ENCODE measurements at places on chromosomes 11 and 22.

- DNase-seq, result peak; percentile 80
Observed at GRCh38 chr11:45259592-45259991, 26.5 kb downstream of the SYT13 start.

GRCh38 chr11:19091366-19091765 is 25.6 kb upstream of the ZDHHC13 start:
- no peak for DNase-seq

DNA sequence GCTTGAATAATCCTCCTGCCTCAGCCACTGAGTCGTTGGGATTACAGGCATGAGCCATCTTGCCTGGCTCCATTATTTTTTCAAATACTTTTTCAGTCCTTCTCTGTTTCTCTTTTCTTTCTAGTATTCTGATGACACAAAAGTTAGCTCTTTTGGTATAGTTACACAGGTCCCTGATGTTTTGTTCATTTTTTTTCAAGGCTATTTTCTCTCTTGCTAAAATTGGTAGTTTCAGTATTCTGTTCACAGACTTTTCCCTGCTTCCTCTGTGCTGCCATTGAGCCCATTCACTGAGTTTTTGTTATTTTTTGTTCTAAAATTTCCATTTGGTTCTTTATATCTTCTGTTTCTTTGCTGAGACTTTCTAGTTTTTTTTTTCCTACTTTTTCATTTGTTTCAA is 166.5 kb downstream of the UVRAG start:
- DNase-seq, result no peak

DNA sequence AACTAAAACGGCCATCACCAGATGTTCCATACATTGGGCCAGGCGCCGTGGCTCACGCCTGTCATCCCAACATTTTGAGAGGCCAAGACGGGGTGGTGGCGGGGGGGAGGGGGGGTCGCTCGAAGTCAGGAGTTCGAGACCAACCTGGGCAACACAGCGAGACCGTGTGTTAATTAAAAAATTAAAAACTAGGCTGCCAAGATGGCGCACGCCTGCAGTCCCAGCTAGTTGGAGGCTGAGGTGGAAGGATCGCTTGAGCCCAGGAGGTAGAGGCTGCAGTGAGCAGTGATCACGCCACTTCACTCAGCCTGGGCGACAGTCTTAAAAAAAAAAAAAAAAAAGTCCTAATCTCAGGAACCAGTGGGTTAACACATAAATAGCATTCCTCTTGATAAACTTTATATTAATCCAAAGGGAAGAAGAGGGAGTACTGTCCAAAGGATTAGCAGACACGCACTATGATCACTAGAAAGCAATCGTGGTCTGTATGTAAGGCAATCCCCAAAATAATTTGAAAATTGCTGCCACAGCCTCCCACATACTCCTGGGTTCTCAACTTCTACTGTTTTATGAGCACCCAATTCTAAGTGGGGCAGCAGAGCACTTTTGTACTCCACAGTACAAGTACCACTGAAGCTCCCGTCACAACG is 604 bp downstream of the PUS3 start:
- no peak for DNase-seq

DNA sequence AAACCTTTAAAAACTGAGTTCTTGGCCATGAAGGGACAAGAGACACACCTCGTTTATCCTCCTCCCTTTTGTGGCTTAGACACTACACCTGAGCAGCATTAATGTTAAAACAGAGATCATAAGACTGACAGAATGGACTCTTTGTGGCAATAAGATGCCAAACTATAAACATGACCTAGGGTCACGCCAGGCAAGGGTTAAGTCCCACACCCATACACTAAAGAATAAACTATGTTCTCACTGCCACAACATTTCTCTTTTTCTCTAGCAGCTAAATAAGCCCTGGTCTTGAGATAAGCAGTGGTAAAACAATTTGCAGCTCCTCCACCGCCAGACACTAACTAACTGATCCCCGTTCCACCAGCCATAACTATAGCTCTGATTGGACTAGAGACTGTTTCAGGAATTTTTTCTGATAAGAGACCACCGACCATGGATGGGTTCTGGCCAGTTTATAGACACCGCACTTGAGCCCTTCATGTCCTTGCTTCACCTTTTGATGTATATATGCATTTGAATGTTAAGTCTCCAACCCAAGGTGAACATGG is 4.9 kb upstream of the SLCO2B1 start:
- no peak for DNase-seq

GRCh38 chr11:120713296-120713695 is 201.7 kb downstream of the GRIK4 start:
- DNase-seq, result no peak

GRCh38 chr11:20127671-20128527 is 32.4 kb downstream of the DBX1 start:
- peak; percentile 61 for DNase-seq

DNA sequence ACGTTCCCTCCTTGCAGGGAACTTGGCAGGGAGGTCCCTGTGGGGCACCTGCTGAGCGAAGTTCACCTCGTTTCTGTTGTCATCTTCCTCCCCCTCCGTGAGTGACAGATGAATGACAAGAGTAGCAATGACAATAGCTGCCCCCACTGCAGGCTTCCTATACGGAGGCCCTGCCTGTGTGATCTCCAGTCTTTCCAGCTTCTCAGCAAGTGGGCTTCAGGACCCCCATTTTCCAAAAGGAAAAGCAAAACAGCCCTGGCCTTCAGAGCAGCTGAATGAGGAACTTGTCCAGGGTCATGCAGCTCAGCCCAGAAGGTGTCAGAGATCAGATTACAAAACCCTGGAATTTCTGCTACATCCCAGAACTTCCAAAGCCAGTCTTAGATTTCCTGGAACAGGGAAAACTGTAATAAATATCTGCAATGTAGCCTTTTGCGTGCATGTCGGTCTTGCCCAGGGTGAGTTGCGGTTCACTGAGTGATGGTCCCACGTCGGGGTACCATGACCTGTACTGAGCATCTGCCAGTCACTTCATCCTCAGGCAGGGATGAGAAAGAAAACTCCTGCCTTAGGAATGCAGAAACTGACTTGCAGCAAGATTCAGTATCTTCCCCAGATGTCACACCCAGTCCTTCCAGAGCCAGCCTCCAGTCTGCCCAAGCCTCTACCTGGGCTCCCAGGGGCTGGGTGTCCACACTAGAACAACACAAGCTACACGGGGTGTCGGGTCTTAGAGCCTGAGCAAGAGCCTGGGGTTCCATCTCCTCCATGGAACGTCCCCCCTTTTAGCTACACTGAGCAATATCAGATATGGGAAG is 1457.0 kb downstream of the BRD1 start:
- no peak for DNase-seq

DNA sequence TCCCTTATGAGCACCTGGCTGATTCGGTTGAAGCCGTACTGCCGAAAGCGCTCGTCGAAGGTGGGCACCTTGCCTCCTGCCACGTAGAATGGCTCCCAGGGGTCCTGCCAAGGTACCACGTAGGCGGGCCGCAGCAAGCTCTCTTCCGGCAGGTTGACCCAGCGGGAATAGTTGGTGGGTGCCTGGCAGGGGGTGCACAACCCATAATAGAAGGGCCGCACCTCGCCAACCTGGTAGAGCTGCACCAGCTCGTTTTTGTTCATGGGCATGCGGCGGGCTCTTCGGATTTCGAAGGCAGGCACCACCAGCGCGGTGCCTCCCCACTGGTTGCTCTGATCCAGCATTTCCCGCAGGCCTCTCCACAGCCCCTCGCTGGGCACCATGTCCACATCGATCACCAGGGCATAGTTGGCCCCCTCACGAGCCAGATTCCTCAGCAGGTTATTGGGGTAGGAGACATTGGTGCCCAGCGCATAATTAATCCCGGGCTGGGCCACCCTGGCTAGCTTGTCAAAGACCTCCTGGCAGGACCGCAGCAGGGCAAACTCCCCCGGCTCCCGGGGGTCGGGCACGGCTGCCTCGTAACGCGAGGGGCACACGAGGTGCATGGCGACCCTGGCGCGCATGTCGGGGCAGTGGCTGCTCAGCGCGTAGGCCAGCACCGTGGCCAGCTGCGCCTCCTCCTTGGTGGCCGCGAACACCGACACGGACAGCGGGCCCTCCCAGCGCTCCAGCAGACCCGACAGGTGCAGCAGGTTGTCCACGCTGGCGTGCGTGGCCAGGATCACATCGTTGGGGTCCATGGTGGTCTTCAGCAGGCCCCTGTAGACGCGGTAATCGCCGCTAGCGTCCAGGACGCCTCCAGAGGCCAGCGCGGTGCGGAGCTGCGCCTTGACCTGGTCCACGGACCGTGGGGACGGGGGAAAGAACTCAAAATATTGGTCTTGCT is 679 bp downstream of the B4GAT1 start:
- no peak for DNase-seq

DNA sequence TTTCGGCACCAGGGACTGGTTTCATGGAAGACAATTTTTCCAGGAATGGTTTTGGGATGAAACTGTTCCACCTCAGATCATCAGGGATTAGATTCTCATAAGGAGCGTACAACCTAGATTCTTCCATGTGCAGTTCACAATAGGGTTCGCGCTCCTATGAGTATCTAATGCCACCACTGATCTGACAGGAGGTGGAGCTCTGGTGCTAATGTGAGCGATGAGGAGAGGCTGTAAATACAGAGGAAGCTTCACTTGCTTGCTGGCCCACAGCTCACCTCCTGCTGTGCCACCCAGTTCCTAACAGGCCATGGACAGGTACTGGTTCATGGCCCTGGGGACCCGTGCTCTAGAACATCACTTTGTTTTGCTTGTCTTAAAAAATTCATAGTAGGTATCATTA is 41.8 kb upstream of the AMPD3 start:
- DNase-seq, result peak; percentile 59

DNA sequence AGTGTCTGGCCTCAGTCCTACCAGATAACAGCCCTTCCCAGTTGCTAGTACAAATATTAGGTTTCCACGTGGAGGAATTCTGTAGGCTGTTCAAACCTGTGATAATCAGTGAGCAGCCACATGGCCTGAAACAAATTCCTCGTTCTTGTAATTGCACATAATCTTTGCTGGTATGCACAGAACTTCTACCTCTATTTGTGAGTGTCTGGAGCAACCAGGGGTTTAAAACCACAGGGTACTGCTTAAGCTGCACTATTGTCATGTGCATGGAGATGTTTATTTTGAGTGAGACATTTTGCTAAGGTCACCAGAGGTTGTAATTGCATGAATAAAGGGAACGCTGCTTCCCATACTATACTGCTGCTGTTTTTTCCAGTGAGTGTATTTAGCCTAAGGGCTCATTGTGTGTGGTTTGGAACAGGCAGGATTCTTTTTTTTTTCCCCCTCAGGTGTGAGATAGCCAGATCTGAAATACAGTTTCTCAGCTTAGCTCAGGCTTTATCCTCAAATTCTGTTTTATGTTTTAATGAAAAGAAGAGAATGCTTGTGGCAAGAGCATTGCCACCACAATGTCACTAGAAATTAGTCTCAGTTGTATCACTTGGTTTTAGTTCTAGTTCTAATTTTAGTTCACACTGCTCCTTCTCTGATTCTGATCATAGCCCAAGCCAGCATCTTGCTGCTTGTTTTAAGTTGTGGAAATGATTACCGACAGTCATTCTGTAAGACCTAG is 60.5 kb downstream of the CYB5R2 start:
- no peak for DNase-seq

- DNase-seq, result no peak
Observed at GRCh38 chr11:29333993-29334775, 682.6 kb downstream of the KCNA4 start.

DNA sequence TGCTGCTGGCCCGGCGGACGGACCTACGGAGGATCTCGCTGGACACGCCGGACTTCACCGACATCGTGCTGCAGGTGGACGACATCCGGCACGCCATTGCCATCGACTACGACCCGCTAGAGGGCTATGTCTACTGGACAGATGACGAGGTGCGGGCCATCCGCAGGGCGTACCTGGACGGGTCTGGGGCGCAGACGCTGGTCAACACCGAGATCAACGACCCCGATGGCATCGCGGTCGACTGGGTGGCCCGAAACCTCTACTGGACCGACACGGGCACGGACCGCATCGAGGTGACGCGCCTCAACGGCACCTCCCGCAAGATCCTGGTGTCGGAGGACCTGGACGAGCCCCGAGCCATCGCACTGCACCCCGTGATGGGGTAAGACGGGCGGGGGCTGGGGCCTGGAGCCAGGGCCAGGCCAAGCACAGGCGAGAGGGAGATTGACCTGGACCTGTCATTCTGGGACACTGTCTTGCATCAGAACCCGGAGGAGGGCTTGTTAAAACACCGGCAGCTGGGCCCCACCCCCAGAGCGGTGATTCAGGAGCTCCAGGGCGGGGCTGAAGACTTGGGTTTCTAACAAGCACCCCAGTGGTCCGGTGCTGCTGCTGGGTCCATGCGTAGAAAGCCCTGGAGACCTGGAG is 74.1 kb downstream of the LRP5 start:
- no peak for DNase-seq

DNA sequence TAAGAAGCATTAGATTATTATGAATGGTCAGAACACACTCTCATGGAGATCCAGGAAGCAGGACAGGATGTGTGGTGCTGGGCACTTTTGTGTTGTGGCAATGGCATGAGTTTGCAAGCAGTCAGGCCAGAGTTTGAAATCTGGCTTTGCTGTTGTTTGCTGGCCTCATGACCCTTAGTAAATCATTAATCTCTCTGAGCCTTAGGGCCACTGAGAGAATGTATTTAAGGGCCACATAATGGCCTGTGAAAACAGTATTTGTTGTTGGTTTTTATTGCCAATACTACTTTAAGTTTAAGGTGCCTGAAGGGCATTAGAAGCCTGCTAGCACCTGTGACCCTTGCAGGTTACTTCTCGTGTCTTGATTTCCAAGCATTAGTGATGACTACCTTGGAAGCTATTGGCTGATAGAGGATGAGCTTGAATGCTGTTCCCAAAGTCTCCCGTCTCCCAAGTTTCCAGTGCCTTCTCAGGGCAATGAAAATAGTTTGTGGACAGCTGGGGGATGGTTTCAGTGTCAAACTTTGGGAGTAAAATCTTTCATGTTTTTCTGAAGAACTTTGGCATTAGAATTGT is 24.6 kb downstream of the STIM1 start:
- no peak for DNase-seq

DNA sequence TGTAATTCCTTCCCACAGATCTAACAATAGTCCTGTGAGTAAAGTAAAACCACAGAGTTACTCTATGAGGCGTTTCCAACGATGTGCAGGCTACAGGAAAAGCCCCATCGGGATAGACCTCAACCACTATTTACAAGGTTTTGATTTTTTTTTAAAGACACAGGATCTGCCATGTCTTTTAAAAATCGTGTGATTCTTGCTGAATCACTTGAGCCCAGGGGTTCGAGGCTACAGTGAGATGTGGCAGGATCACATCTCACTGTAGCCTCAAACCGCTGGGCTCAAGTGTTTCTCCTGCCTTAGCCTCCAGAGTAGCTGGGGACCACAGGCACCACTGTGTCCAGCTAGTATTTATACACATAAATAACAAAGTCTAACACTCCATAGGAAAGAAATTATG is 7.8 kb downstream of the TAF1D start:
- DNase-seq, result no peak

DNA sequence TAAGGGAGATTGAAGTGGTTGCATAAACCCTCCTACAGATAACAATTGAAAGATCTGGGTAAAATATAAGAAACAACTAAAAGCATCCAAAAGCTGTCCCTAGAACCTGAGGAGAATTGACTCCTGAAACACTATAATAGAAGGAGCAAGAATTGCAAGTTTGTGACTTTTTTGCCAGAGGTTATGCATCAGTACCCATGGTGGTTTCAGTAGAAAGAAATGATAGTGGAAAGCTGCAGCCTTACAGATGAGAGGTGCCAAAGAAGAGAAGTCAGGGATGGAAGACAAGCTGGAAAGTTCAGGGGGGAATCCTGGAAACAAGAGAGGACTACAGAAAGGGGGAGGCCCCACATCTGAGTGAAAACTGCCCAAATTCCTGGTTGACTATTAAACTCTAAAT is 80.7 kb downstream of the PACS1 start:
- DNase-seq, result no peak

Measured in left colon (tissue), 2 donors.